ENCODE measurements at places on chromosomes 6 and 20.

DNA sequence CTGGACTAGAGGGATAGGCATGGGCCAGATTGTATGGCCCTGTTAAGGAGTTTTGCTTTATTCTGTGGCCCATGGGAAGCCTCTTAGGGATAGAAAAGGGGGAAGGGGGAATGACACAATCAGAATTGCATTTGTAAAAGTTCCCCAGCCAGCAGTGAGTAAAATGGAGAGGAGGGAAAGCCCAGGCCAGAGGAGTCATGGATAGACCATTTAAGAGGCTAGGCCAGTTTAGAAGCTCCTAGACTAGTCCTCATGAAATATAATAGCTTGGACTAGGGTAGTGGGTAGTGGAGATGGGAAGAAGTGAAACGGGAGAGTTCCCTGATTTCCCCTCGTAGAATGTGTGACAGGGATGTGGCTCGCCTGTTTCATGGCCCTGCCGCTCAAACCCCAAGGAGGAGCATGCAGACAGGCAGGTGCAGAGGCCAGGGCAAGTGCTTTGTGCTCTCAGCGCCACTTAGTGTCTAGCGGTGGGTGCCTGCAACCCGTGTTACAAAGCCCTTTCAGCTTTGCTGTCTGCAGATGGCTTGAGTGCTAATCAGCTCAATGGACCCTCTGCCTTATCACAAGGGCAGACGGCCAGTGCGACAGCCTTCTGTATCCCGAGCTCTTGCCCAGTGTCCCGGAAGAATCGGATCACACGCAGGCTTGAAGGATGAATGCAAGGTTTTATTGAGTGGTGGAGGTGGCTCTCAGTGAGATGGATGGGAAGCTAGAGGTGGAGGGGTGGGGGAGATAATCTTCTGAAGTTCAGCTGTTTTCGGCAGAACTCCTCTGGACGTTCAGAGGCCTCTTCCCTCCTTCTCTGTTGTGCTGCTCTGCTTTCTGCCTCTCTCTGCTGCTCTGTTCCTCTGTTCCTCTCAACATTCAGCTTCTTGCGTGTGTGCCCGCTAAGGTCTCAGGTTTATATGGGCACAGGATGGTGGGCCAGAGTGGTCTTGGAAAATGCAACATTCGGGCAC lies 141.1 kb downstream of the CEP57L1 start:
- H3K27ac ChIP-seq: peak overlapping the region; percentile 14
- H3K36me3 ChIP-seq: no peaks in the 10 kb centered on the region
- peak; percentile 21 for DNase-seq

DNA sequence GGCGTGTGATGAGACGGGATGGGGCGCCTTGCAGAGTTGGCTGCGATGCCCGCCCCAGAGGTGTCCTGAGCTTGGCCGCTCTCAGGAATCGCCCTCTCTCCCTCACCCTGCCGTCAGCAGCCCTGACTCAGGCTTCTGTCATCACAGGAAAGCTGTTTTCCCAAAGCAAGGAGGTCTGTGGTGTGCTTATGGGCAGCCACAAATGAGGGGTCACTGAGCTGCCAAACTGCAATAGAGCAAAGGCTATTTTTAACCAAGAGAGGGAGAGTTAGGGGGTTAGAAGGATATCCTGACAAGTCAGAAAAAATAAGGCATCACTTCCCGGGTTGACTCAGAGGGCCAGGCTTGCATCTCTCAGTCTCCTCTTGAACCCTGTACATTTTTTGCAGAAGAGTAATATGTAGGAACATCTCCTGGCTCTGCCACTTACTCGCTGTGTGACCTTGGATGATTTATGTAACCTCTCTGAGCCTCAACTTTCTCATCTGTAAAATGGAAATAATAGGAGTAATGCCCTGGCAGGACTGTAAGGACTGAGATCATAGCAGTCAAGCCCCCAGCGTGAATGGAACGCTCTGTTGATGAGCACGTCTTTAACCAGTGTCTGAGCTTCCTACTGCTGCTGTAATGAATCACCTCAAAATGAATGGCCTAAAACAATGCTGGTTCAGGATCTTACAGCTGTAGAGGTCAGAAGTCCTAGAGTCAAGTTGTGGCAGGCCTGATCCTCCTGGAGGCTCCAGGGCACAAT lies 181.9 kb downstream of the NFATC2 start:
- peaks cover 50% of the 10 kb centered on the region for H3K27me3 ChIP-seq
- peaks cover 6% of the 10 kb centered on the region for H3K36me3 ChIP-seq
- H3K4me1 ChIP-seq: no peaks in the 10 kb centered on the region
- H3K4me3 ChIP-seq: no peak overlapping the region

GRCh38 chr20:25247518-25247955 lies 348 bp upstream of the PYGB start:
- peak overlapping the region; percentile 97 for H3K4me3 ChIP-seq
- DNase-seq: no peak
- H3K27ac ChIP-seq: no peak overlapping the region
- H3K36me3 ChIP-seq: peaks cover 10% of the 10 kb centered on the region
- H3K4me1 ChIP-seq: peaks cover 21% of the 10 kb centered on the region

DNA sequence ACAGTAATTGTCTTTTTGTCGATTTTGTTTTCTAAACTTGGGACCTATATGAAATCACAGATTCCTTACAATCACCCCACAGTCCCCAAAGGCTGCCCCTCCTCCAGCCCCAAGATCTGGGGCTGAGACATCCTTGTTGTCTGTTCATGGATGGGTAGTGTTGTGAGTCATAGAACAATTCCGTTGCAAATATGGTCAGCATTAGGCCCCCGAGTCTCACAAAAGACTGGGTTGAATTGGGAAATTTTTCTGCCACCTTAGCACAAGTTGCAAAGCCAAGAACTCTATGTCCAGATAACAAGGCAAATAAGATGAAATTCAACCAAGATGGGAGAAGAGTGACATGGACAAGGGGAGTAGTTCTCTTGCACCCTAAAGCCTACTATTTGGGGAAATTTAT lies 10.5 kb upstream of the TAB2 start:
- H3K36me3 ChIP-seq: no peaks in the 10 kb centered on the region
- H3K4me1 ChIP-seq: peaks cover 4% of the 10 kb centered on the region
- no peak for DNase-seq
- H3K27me3 ChIP-seq: no peaks in the 10 kb centered on the region

GRCh38 chr6:57195457-57195856 lies 23.3 kb downstream of the BAG2 start:
- H3K36me3 ChIP-seq: peaks cover 8% of the 10 kb centered on the region
- H3K27ac ChIP-seq: no peak overlapping the region
- DNase-seq: no peak
- peaks cover 3% of the 10 kb centered on the region for H3K4me1 ChIP-seq
- H3K4me3 ChIP-seq: no peak overlapping the region
- no peaks in the 10 kb centered on the region for H3K27me3 ChIP-seq

- peaks cover 13% of the 10 kb centered on the region for H3K27me3 ChIP-seq
- DNase-seq: no peak
- H3K4me1 ChIP-seq: no peaks in the 10 kb centered on the region
- H3K27ac ChIP-seq: no peak overlapping the region
- no peaks in the 10 kb centered on the region for H3K36me3 ChIP-seq
These were observed 80.3 kb upstream of the AFDN start for GRCh38 chr6:167746390-167746907.

DNA sequence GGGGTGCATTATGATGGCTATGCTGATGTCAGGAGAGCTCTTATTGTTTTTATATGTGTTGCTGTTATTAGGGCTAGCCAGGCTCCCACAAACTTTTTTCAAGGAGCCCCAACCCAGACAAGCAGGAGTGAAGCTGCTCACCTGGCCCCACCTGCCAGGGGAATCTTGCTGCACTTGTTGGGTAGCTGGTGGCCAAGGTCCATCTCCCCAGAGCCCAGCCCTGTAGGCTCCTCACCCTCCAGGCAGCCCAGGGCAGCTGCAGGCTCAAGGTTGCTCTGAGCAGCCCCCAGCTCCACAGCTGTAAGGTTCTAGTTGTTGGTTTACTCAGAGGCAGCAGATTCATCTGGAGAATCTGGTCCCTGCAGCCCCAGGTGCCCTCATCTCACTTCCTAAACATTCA lies 46.8 kb upstream of the SIRPA start:
- no peak for DNase-seq
- H3K4me3 ChIP-seq: peak overlapping the region; percentile 13
- no peak overlapping the region for H3K27ac ChIP-seq

GRCh38 chr20:61771805-61772350 lies 293.8 kb downstream of the TAF4 start:
- no peaks in the 10 kb centered on the region for H3K36me3 ChIP-seq
- peaks cover 6% of the 10 kb centered on the region for H3K27me3 ChIP-seq
- no peaks in the 10 kb centered on the region for H3K4me1 ChIP-seq
- no peak overlapping the region for H3K27ac ChIP-seq

- H3K27ac ChIP-seq: no peak overlapping the region
- H3K27me3 ChIP-seq: no peaks in the 10 kb centered on the region
- no peaks in the 10 kb centered on the region for H3K4me1 ChIP-seq
- no peak for DNase-seq
These were observed 832.6 kb downstream of the QKI start for GRCh38 chr6:164247106-164247505.

GRCh38 chr20:21389368-21389767 lies 8.0 kb downstream of the NKX2-4 start:
- H3K4me1 ChIP-seq: peaks cover 10% of the 10 kb centered on the region
- DNase-seq: no peak
- peaks cover 29% of the 10 kb centered on the region for H3K36me3 ChIP-seq
- H3K27me3 ChIP-seq: peaks cover 27% of the 10 kb centered on the region

DNA sequence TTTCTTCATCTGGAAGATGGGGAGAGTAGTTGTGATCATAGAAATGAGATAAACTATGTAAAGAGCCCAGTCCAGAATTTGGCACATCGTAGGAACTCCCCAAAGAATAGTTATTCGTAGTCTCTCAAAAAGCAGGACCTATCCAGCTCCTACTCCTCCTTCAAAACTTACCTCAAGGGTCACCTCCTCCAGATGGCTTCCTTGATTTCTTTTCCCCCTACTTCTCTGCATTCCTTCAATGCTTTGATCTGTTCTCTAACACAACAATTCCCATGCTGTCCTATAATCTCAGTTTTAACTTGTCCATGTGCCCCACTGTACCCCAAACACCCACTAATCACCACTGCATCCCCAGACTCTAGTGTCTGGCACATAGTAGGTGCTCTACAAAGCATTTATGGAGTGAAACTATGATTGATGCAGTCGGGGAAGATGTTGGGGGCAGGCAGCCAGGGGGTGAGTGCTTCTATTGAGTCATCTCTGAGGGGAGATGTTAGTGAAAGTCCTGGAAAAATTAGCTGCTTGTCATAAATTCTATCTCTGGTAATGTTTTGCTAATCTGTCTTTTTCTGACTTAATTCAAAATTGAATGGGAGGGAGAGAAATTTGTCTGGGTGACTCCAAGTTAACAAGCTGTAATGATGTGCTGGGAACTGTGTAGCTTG lies 181.3 kb upstream of the KCNG1 start:
- no peak overlapping the region for H3K4me3 ChIP-seq
- no peaks in the 10 kb centered on the region for H3K4me1 ChIP-seq
- H3K27me3 ChIP-seq: peaks cover 22% of the 10 kb centered on the region
- no peak for DNase-seq
- no peak overlapping the region for H3K27ac ChIP-seq

GRCh38 chr6:140579918-140580317 lies 1205.5 kb upstream of the CITED2 start:
- no peaks in the 10 kb centered on the region for H3K36me3 ChIP-seq
- H3K4me1 ChIP-seq: no peaks in the 10 kb centered on the region
- H3K4me3 ChIP-seq: no peak overlapping the region
- H3K27ac ChIP-seq: no peak overlapping the region

DNA sequence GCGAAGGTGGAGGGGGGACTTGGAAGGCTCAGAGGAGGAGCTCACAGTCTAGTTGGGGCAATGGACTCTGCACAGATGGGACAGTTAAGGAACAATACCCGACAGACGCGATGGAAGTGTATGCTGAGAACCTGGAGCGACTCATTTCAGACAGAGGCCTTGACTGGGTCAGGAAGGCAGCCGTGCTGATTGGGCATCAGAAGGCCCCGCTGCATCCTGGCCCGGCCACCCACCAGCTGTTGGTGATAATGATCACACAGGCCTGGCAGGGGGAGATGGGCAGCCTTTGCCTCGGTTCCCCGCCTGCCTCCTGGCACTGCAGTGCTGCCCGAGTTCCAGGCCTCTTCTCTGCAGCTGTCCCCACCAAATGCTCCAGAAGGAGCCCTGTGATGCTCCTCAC lies 62.4 kb downstream of the MDGA1 start:
- H3K36me3 ChIP-seq: peaks cover 4% of the 10 kb centered on the region
- no peak overlapping the region for H3K27ac ChIP-seq
- no peak for DNase-seq
- peaks cover 4% of the 10 kb centered on the region for H3K27me3 ChIP-seq
- peaks cover 24% of the 10 kb centered on the region for H3K4me1 ChIP-seq

GRCh38 chr6:21436625-21437024 lies 156.9 kb upstream of the SOX4 start:
- peaks cover 13% of the 10 kb centered on the region for H3K4me1 ChIP-seq
- no peaks in the 10 kb centered on the region for H3K36me3 ChIP-seq
- DNase-seq: no peak
- no peak overlapping the region for H3K4me3 ChIP-seq
- H3K27ac ChIP-seq: no peak overlapping the region

DNA sequence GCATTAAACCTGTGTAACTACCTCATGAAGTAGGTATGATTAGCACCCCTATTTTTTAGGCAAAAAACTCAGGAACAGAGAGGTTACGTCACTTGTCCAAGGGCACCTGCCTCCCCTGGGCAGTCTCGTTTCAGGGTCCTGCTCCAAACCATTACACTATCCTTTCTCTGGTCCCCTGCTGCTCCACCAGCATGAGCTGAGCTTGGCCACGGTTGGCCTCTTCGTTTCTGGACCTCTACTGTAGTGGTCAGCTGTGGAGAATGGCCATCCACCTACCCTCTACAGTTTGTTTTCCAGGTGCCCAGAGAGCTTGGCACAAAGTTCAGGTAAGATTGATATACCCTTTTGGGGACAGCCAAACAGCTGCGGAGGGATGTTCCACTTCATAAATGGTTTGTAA lies 16.8 kb downstream of the COX4I2 start:
- no peak overlapping the region for H3K27ac ChIP-seq
- no peak overlapping the region for H3K4me3 ChIP-seq
- H3K4me1 ChIP-seq: peaks cover 16% of the 10 kb centered on the region
- no peak for DNase-seq
- H3K36me3 ChIP-seq: peaks cover 1% of the 10 kb centered on the region

DNA sequence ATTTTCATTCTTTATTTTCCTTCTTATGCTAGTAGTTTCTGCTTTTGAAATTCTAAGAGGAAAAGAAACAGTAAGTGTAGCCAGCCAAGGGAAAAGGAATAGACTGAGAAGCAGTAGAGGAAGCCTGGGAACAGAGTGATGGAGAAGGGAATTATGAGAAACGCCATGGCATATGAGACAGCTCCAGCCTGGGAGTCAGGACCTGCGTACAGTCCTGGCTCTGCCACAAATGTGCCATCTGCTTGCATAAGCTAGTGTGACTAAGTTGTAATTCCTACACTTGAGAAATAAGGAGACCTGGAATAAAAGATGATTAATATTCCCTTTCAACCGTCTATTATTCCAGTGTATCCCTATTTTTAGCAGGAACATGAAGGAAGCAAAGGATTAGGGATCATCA lies 47.5 kb downstream of the OSTM1 start:
- peaks cover 3% of the 10 kb centered on the region for H3K36me3 ChIP-seq
- no peaks in the 10 kb centered on the region for H3K27me3 ChIP-seq
- DNase-seq: no peak

DNA sequence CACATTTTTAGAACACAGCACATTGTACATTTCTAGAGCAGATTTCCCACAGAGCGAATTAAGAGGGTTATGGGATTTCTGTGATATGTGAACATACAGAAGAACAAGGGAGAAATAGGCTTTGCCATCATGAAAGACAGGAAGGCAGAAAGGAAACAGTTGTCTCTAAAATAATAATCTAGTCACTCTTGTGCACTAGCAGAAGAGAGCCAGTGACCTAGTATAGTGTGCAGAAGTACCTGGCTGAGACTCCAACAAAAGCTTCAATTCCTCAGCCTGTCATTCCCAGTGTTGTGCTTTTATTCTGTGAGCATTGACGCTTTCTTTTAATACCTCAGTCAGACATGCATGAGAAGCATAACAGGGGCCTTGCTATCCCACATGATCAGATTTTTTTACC lies 17.8 kb upstream of the DCBLD1 start:
- H3K27ac ChIP-seq: no peak overlapping the region
- H3K4me3 ChIP-seq: no peak overlapping the region
- H3K4me1 ChIP-seq: peaks cover 2% of the 10 kb centered on the region
